ENCODE measurements at places on chromosomes 3 and 15.
A peak's percentile ranks its signal among the peaks of the same experiment; 100 is the strongest.

DNA sequence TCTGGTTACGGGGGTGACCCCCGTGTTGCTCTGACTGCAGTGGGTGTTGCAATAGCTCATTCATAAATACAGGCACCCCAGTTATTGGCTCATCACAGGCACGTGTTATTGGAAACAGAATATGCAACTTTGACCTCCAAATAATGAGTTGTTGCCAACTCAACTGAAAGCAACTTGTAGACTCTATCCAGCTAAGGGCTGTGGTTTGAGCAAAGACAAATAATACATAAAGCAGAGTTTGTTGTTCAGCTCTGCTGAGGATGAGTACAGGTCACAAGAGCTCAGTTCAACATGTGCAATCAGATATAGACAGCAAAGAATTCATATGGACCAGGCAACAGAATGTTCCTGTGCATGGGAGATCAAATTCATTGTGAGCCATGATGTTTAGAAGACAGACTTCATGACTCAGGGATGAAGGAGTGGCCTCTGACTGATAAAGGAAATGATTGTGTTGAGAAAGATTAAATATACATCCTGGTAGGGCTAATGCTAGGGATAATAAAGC lies 87.6 kb upstream of the LRIG1 start:
- peak; percentile 92 for DNase-seq

DNA sequence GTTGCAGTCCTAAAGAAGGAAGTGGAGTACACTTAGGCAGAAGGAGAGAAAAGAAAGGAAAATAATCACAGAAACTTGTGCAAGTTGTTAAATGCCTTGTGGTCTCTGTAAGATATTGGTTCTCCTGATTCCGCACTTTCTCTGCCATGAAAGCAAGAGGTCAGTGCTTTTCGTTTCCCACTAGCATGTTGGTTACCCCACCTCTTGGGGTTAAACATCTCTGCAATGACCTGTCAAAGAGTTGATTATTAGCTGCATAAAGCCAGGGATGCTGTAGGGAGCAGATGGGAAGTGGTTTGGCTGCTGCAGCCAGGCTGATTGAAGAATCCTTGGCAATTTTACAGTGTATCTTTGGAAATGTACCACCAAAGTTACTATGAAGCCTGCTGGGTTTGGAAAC lies 33.3 kb downstream of the ZNF609 start:
- DNase-seq: no peak

GRCh38 chr3:131503320-131503635 lies 507 bp upstream of the MRPL3 start:
- DNase-seq: no peak

DNA sequence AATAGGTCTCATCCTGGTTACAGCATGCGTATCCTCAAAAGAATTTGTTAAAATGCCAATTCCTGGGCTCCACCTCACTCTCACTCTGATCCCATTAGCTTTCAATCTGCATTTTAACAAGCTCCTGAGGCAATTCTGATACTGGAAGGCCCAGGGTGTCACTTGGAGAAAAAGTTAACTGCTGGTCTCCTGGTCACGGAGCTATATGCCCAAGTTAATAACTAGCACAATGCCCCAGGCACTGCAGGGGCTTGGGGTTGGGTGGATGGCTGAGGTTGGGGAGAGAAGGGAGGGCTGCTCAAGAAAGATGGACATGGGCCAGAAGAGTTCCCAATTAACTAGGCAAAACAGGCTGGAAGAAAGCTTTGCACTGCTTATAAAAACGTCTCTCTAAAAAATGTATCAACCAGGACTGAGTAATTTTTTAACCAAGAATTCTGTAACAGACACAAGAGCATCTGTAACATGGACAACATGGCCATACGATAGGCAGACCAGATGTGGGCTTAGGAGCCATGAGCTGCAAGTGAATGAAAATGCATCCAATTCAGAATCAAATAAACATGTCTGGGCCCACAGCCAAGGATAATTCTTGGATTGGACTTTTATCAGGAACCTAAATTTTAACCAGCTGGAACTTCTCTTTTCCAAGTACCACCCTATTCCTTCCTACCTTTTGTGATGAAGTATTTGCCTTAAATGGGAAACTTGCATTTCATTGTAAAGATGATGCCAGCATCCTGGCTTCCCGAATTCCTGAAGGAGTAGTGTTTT lies 4.2 kb downstream of the IL17RD start:
- no peak for DNase-seq

DNA sequence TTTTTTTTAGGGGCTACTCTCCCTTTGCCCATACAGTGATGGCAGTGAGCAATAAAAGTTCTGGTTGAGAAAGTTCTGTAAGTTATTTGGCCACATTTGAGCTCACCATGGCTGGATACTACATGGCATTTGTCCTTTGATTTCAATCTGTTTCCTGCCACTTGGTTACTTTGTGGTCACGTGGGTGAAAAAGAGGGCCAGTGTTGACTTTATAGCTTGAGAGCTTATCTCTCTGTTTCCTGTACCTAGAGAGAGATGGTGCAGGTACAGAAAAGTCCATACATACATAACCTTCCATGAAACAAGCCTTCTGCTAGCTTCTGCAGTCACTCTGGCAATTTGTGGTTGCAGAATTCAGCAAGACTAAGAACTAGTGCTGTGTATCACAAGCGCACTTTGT lies 23.4 kb upstream of the MECOM start:
- no peak for DNase-seq

DNA sequence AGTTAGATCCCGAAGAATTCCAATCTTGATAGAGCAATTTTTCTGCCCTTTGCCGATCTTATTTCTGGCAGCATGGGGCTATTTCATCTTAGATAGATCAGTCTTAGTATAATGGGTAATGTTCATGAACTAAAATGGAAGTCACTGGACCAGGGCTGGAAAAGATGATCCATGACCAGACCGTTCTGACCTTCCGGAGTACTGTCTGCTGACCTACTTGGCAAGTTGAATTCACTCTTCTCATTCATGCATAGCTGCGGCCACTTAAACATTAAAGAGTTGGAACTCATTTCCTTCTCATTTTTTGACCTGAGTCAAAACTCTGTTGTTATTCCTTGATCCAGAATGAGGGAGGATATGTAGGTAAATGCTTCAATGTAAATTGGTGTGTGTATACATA lies 32.5 kb downstream of the GMNC start:
- no peak for DNase-seq

- peak; percentile 23 for DNase-seq
Observed at GRCh38 chr3:65268426-65268825, 580.6 kb upstream of the ADAMTS9 start.

- no peak for DNase-seq
Observed at GRCh38 chr3:140854961-140855360, 86.7 kb upstream of the SLC25A36 start.

GRCh38 chr3:74055061-74055460 lies 430.3 kb upstream of the PDZRN3 start:
- no peak for DNase-seq

DNA sequence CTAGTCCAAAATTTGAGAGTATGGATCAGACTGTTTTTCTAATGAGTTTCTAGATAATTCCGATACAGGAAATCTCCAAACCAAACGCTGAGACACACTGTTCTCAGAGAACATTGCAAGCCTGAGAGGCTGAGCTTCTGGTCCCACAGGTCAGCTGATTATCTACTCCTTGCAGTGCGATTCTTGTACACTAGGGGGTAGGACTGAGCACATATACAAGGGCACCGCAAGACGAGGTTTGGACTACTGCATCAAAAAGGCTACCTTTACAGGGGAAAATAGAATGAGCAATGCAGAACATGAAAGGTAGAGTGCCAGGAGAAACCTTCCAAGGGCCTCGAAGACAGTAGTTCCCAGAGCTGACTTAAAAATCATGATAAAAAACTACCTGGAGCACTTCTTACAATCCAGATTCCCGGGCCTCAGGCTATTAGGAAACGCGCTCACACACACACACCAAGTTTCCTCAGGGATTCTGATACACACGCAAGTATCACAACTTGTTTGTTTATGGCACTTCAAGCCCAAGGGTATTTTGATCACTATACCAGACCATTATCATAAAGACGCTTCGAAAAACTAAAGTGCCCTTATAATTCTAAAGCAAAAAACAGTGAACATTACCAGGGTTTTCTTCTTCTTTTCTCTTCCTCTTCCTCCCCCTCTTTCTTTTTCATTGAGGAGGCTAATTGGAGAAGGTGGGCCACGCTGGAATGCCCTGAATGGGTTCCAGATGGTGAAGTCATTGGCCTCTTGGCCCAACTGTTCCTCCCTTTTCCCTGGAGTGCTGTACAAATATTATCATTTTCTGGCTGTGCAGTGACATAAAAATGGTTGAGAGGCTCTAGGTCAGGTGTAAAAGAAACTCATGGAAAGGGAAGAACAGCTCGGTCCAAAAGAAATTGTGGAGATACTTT lies 61.8 kb downstream of the SLC12A8 start:
- DNase-seq: peak; percentile 59

DNA sequence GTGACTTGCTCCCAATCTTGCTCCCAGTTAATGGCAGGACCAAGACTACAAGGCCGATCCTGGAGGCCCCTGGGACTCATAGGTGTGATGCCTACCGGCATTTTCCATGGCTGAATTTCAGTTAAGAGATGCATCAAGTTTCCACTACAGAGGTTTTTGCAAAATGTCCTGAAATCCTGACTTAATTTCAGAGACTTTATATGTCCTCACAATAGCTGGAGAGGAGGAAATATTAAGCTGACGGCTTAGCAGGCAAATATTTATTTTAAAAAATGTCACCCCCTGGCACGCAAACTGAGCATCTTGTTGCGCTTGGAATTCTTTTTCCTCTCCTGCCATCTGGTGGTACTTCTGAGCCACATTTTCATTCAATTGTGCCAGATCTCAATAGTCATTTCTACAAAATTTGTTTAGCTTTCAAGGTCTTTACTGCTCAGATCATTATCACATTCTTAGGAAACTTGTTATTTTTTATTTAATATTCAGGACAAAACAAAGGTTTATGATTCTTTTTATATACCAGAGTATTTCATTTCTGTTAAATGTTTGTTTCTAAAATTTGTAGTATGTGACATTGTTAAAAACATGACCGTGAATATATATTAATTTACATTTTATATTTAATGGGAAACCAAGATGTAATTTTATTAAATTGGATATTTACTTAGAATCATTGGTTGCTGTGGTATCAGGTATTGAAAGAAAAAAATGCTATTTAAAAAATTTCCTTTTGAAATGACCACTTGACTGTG lies 189.2 kb upstream of the THRB start:
- DNase-seq: peak; percentile 87

- peak; percentile 90 for DNase-seq
Observed at GRCh38 chr3:128946411-128946810, 47.5 kb downstream of the CFAP92 start.

GRCh38 chr3:126356373-126357264 lies 589 bp downstream of the KLF15 start:
- peak; percentile 5 for DNase-seq

- peak; percentile 7 for DNase-seq
Observed at GRCh38 chr3:17672506-17672905, 69.9 kb downstream of the TBC1D5 start.

GRCh38 chr3:45236964-45237363 lies 10.9 kb upstream of the TMEM158 start:
- DNase-seq: no peak

- no peak for DNase-seq
Observed at GRCh38 chr15:79635897-79636561, 203.9 kb downstream of the MINAR1 start.

- no peak for DNase-seq
Observed at GRCh38 chr15:55257012-55257670, 32.5 kb downstream of the RAB27A start.

GRCh38 chr15:31511707-31512310 lies 185.2 kb downstream of the KLF13 start:
- no peak for DNase-seq

- DNase-seq: peak; percentile 91
Observed at GRCh38 chr3:177744873-177745606, 547.8 kb upstream of the TBL1XR1 start.

DNA sequence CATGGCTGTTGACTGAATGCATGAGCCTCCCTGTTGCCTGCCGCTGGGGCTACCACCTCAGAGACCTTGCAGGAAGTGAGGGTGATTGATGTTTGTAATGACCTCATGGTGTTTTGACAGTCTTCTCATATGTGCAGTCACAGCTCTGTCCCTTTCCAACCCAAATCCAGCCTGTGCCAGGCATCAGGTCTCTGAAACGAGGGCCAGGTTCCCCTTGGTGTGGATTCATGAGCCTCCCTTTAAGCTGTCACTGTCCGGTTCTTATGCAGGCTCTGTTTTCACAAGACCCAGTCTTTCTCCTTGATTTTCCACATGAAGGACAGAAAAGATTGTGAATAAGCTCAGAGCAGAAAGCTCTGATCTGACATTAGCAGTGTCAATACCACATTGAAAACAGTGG lies 43.1 kb downstream of the CEMIP start:
- no peak for DNase-seq

Measured in iris pigment epithelial cell (primary cell).